KBM-7 (cell line): ENCODE measurements at places on chromosomes 3 and 15.

GRCh38 chr3:192843119-192843518 is 74.5 kb downstream of the MB21D2 start:
- no peak for DNase-seq

GRCh38 chr3:88093266-88093665 is 34.2 kb downstream of the ZNF654 start:
- no peak for DNase-seq

- DNase-seq: no peak
Measured at GRCh38 chr3:138222942-138223287, 35.8 kb downstream of the ARMC8 start.

DNA sequence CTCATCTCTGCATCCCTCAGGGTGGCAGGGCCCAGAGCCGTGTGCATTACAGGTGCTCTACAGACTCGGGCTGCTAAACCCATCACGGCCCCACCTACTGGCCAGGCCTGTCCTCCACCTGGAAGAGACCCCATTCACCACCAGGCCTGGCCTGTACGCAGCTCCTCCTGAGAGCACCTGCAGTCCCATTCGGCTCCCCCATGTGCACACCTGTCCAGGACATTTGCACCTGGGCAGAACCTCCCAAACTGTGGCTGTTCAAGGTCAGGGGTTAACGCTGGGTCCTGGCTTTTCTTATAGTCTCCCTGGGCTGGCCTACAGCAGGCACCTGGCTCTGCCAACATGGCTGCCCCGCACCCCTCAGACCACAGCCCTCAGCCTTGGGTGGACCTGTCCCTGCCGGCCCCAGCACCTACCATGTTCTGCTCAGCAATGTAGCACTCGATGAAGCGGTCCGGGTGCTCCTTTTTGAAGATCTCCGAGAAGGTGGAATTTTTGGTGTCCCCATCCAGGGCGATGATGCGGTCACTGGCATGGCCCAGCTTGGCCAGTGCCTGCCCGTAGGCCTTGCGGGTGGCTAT is 25.7 kb downstream of the TKT start:
- DNase-seq: no peak

DNA sequence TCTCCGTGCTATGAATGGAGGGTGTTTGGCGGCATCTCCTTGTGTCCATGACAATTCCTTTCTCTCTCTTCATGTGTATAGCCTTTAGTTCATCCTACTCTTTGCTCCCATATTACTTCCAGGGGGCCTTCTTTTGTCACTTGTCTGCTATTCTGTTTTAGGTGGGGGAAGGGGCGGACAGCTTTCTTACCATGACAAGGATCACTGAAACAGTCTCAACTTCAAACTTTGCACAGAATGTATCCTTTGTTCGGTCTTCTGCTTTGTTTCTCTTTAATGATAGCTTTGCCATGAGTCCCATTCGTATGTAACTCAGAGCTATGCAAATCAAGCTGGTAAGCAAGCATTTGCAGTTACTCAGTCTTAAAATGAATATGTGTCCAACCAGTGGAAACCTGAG is 294.2 kb downstream of the TIGIT start:
- DNase-seq: no peak

GRCh38 chr3:188507244-188507720 is 353.3 kb downstream of the LPP start:
- peak; percentile 72 for DNase-seq

GRCh38 chr3:72738752-72739530 is 109.3 kb downstream of the SHQ1 start:
- no peak for DNase-seq

- no peak for DNase-seq
Measured at GRCh38 chr3:180611006-180611405, 9.0 kb downstream of the TTC14 start.

GRCh38 chr15:60740787-60741354 is 261.9 kb upstream of the ICE2 start:
- no peak for DNase-seq

DNA sequence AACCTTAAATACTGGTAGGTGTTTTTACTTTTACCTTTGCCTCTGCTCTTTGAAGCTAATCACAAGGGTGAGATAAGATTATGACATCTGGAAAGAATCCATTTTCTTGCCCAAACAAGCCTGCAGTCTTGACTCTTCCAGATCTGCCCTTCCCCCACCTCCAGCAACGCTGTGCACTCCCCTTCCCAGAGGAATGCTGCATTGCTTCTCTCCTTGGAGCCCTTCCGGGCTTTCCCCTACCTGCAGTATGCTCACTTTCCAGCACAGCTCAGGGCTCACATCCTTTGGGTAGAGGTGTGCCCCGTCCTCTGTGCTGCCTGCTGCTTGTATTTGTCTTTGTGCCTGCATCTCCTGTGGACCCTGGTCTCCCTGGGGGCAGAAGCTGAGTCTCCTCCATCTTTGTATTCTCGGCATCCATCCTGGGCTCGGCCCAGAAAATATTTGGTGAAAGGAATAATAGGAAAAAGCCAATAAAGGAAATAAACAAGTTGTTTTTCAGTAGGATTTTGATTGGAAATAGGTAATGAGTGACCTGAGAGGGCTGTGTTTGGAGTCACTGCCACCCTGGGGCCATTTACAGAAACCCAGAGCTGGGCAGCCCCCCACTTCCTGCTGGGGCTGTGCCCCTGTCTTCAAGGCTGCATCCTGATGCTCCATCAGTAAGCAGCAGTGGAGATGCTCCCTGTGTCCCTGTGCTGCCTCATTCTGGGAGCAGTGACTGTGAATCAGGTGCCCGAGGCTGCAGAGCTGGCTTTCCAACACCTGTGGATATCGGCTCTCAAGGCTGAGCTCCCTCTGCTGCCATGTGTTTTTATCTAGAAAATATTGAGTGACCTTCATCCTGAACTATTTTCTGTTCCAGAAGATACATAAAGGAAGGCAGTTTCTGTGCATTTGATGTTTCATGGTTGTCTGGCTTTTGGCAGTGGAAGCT is 117.5 kb downstream of the EEFSEC start:
- DNase-seq: no peak

- no peak for DNase-seq
Measured at GRCh38 chr15:56916825-56917477, 1.5 kb upstream of the TCF12 start.

- no peak for DNase-seq
Measured at GRCh38 chr3:54120657-54121413, 1.5 kb upstream of the CACNA2D3 start.
